Upper lobe of left lung (tissue), 6 donors: ENCODE measurements at places on chromosomes 16 and 17. TPM values are rescaled to one million over a fixed set of nuclear protein-coding genes. Genes with fewer than 3 reads are reported as not detected.
A peak's percentile ranks its signal among the peaks of the same experiment; 100 is the strongest.

DNA sequence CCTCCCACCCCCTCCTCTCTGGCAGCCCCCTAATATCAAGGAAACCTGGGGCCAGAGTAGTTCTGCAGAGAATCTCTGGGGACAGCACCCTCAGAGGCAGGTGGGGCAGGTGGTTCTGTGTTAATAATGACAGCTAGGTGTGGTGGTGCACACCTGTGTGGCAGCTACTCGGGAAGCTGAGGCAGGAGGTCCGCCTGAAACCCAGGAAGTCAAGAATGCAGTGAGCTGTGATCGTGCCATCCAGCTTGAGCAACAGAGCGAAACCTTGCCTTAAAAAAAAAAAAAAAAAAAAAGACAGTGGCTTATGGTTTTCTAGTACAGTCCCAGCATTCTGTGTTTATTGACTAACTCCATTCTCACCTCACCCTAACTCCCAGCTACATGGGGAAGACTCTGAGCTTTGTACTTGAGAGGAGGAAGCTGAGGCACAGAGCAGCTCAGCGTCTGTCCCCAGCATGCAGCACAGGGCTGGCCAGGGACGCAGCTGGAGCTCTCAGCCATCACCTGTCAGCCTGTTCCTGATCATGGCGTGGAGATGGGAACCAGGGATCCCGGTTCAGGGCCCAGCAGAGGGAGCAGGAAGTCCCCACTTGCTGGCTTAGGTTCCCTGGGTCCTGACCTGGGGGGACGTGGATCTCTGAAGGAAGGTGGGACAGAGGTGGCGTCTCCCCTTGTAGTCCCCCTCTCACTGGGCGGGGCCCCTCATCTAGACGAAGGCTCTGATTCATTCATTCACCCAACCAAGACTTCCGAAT, 6.1 kb downstream of the DBNDD1 start:
- peaks cover 4% of the 10 kb centered on the region for H3K4me1 ChIP-seq
- H3K4me3 ChIP-seq: no peak overlapping the region
- no peak overlapping the region for H3K27ac ChIP-seq
- no peak for DNase-seq
- no peaks in the 10 kb centered on the region for H3K27me3 ChIP-seq

DHRS7C gene
- not detected for total RNA-seq

CNP gene
- total RNA-seq: 33.4 TPM

GRCh38 chr17:34756637-34757021, 177.2 kb downstream of the TMEM132E start:
- H3K36me3 ChIP-seq: no peaks in the 10 kb centered on the region
- H3K27me3 ChIP-seq: no peaks in the 10 kb centered on the region
- no peaks in the 10 kb centered on the region for H3K4me1 ChIP-seq
- no peak overlapping the region for H3K27ac ChIP-seq
- DNase-seq: no peak

DNA sequence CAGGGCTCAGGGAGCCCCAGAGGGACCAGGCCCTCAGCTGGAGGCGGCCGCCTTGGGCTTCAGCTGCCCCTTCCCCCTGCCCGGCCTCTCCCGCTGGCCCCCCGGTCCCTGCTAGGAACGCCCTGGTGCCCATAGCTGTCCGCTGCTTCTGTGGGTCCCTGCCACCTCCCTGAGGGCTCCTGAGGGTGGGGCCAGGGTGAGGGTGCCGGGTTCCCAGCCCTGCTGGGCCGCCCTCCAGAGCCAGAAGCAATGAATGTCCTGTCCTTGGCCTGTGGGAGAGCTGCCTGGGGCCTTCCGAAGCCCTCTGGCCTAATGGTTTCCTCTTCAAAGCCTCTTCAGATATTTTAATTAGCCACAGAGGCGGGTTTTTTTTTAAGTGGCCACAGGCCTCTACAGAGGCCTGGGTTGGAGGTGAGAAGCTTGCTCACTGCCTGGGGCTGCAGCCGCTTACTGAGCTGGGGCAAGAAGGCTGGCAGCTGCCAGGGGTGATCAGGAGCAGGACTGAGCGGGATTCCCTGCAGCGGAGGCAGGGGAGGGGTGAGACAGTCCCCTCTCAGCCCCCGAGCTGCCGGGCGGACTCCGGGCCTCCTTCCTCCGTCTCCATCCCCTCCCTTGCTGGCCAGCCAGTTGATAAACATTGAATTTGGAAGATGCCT, 9.9 kb downstream of the CENPX start:
- peaks cover 40% of the 10 kb centered on the region for H3K4me1 ChIP-seq
- H3K36me3 ChIP-seq: peaks cover 22% of the 10 kb centered on the region
- peak overlapping the region; percentile 12 for H3K4me3 ChIP-seq
- peak; percentile 70 for DNase-seq

GRCh38 chr16:54926166-54926838, 4.4 kb upstream of the IRX5 start:
- no peak for DNase-seq
- H3K27ac ChIP-seq: peak overlapping the region; percentile 3
- peaks cover 20% of the 10 kb centered on the region for H3K4me1 ChIP-seq
- H3K36me3 ChIP-seq: no peaks in the 10 kb centered on the region
- no peak overlapping the region for H3K4me3 ChIP-seq
- no peaks in the 10 kb centered on the region for H3K27me3 ChIP-seq

DNA sequence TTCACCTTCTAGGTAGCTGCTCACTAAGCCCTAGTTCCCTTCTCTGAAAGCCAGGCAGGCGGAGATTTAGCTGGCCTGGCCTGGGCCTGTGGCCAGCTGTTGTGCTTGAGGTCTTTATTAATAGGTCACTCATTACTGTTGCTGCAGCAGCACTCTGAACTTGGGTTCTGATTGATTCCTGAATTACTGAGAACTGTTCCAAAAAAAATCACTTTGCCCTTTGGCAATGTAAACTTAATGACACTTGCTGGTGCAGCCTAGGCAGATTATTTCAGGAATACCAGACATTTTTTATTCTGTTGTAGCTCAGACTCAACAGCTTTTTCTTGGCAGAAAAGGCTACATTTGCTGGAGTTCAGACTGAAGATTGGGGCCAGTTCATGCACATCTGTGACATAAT, 2.7 kb downstream of the TOM1L1 start:
- H3K36me3 ChIP-seq: no peaks in the 10 kb centered on the region
- H3K27me3 ChIP-seq: no peaks in the 10 kb centered on the region
- DNase-seq: peak; percentile 80
- no peak overlapping the region for H3K27ac ChIP-seq
- peaks cover 17% of the 10 kb centered on the region for H3K4me1 ChIP-seq
- H3K4me3 ChIP-seq: no peak overlapping the region

DNA sequence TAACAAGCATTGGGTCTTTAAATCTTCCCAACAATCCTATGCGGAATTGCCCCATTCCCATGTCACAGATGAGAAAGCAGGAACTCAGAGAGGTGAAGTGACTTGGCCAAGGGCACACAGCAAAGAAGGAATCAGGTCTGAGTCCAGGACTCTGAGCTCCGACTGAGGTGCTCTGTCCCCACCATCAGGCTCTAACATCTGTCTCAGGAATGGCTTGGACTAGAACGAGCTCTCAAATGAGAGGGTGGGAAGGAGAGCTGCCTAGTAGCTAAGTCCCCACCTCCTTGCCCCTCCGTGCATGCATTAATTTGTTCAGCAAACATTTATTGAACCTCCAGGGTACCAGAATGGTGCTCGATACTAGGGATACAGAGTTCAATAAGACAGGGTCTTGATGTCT, 26.7 kb downstream of the ABCC3 start:
- H3K27me3 ChIP-seq: no peaks in the 10 kb centered on the region
- peak overlapping the region; percentile 80 for H3K27ac ChIP-seq
- no peak for DNase-seq
- H3K36me3 ChIP-seq: no peaks in the 10 kb centered on the region
- no peak overlapping the region for H3K4me3 ChIP-seq

DNA sequence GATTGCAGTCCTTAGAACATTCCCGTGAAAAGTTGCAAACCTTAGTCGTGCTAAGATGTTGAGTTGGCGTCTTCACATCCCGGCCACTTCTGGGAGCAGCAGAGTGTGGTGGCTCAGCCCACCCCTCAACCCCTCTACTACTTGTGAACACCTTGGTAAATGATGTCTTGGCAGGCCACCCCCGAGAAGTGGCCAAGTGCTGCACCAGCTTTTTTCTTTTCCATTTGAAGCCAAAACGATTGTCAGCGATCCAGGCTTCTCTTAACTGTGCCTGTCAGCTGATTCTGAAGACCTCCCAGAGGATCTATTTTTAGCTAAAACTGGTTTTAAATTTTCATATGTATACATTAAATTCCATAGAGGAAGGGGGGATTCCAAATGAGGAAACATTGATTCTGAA, 247.5 kb downstream of the CDH13 start:
- H3K27ac ChIP-seq: no peak overlapping the region
- H3K36me3 ChIP-seq: no peaks in the 10 kb centered on the region
- H3K4me3 ChIP-seq: no peak overlapping the region
- DNase-seq: no peak
- no peaks in the 10 kb centered on the region for H3K4me1 ChIP-seq

DNA sequence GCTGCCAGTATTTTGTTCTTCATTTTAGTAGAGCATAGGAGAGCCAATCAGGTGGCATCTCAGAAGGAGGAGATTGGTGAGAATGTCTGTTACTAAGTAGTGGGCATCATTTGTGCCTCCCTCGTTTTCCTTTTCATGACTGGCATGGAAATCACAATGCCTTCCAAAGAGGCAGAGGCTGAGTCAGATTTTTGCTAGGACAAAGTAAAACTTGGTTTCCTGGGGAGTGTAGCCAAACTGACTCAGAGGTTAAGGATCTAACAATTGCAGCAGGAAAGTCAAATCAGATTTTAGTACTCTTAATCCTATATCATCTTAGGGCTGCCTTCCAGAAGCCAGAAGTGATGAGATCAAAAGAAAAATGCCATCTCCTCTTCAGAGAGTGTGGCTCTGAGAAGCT, 138.7 kb downstream of the ANKFN1 start:
- no peaks in the 10 kb centered on the region for H3K27me3 ChIP-seq
- no peak overlapping the region for H3K27ac ChIP-seq
- H3K4me3 ChIP-seq: no peak overlapping the region

DNA sequence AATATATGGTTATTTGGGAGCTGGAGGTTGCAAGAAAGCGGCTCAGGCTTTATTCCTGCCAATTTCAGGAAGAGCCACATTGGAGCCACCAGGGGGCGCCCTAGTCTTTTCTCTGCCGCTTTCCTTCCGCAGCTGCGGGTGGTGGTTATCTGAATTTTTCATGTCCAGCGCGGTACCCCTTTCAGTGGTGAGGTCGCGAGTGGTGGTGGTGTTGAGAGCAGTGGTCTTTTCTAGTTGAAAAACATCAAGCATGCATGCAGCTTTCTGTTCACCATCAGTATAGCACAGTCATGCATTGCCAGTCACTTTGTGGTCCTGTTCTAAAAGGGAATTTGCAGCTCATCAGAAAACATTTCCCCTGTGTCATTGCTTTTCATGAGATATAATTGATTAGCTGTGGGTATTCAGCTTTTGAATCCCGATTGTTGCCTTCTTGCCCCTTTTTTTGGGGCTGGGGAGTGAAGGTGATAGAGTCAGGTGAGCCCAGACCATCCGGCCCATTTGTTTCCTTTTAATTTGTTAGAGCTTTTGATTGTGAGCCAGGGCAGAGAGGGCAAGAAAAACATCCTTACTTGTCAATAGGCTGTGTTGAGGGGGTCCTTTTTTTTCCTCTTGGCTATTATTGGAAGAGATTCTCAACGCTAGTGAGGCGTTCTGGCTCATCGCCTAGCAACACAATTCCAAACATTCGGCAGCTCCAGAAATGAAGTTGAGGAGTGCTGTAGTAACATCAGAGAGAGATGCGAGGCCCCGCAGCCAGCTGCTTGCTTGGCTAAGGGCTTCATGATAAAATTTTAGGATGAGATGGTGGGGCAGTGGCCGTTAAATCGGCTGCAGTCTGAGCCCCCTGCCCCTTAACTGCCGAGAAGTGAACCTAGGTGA, 119.0 kb downstream of the SNX29 start:
- H3K36me3 ChIP-seq: no peaks in the 10 kb centered on the region
- no peaks in the 10 kb centered on the region for H3K27me3 ChIP-seq
- DNase-seq: no peak
- H3K4me3 ChIP-seq: no peak overlapping the region

DNA sequence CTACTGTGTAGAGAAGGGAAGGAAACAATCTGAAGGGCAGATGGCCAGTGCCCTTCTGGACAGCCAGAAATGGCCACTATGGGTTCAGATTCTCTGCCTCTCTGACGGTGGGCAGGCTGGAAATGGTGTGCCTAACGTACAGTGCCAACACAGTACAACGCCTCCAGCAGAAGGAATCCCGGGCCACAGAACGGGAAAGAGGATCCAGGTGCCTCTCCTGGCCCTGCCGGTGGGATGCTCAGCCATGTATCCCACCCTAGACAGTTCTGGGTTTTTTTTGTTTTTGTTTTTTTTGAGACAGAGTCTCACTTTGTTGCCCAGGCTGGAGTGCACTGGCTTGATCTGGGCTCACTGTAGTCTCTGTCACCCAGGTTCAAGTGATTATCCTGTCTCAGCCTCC, 71.5 kb downstream of the SLC5A11 start:
- H3K4me3 ChIP-seq: no peak overlapping the region
- H3K27ac ChIP-seq: no peak overlapping the region
- DNase-seq: no peak

DNA sequence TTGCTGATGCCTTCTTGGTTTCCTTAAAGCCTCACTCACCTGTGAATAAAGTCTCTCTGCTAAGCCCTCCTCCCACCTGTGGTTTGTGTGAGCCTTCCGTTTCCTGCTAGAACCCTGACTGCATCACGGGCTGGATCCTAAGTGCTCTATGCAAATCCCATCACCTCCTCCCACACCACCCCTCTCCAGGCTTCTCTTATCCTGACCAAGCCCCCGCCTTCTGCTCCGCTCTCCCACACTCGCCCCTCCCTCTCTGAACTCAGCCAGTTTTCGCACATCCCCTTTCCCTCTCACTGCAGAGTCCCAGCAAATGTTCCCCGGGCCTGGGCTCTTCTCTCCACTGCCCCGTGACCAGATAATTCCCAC, 51.8 kb downstream of the PIMREG start:
- H3K36me3 ChIP-seq: no peaks in the 10 kb centered on the region
- no peak overlapping the region for H3K27ac ChIP-seq
- peaks cover 4% of the 10 kb centered on the region for H3K4me1 ChIP-seq
- no peaks in the 10 kb centered on the region for H3K27me3 ChIP-seq

TMEM231 gene
- 31.2 TPM for total RNA-seq

GRCh38 chr17:13265311-13265710, 247.5 kb upstream of the ELAC2 start:
- H3K36me3 ChIP-seq: no peaks in the 10 kb centered on the region
- no peak overlapping the region for H3K4me3 ChIP-seq
- no peak overlapping the region for H3K27ac ChIP-seq
- no peaks in the 10 kb centered on the region for H3K4me1 ChIP-seq
- no peaks in the 10 kb centered on the region for H3K27me3 ChIP-seq

DNA sequence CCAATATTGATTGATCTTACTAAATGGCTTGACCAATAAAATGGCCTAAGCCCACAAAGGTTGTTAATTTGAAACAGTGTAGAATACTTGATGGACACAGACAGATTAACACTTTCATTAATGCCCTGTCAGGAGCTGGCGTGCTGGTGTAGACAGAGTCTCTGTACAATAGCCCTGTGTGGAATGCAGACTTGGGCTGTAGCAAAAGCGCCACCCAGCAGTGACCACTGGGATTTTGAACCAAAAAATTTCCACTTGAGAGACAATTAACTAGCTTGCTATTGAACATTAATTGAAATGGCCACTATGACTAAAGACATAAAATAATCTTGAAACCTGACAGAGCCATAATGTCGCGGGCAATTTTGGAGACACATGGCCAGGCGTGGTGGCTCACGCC, 19.7 kb upstream of the GUCY2D start:
- no peaks in the 10 kb centered on the region for H3K36me3 ChIP-seq
- no peaks in the 10 kb centered on the region for H3K27me3 ChIP-seq
- peaks cover 5% of the 10 kb centered on the region for H3K4me1 ChIP-seq
- DNase-seq: peak; percentile 48
- H3K4me3 ChIP-seq: no peak overlapping the region

- no peaks in the 10 kb centered on the region for H3K27me3 ChIP-seq
- H3K4me3 ChIP-seq: peak overlapping the region; percentile 90
- peak; percentile 70 for DNase-seq
- H3K36me3 ChIP-seq: peaks cover 18% of the 10 kb centered on the region
- H3K4me1 ChIP-seq: peaks cover 52% of the 10 kb centered on the region
Observed at GRCh38 chr16:4847774-4848587, 700 bp downstream of the UBN1 start.
